Mesothelial cell of epicardium (in vitro differentiated cells): ENCODE measurements at places on chromosomes 13 and 19. TPM values are rescaled to one million over a fixed set of nuclear protein-coding genes. Genes with fewer than 3 reads are reported as not detected.

CLEC17A gene
- not detected in 3 replicates for total RNA-seq

RNF17 gene
- not detected in 3 replicates for total RNA-seq

FGF21 gene
- total RNA-seq: not detected in 3 replicates

ZNF813 gene
- total RNA-seq: 5.4 to 6.1 TPM (median 6.0 TPM) in 3 replicates

KLK4 gene
- not detected in 3 replicates for total RNA-seq

LYPD5 gene
- total RNA-seq: 0.27 to 0.57 TPM (median 0.33 TPM) in 3 replicates

KIR3DL2 gene
- total RNA-seq: not detected in 3 replicates

GAPDHS gene
- total RNA-seq: not detected in 3 replicates

ZNF792 gene
- 9.2 to 9.6 TPM (median 9.3 TPM) in 3 replicates for total RNA-seq

ZNF99 gene
- total RNA-seq: not detected in 3 replicates

DNA sequence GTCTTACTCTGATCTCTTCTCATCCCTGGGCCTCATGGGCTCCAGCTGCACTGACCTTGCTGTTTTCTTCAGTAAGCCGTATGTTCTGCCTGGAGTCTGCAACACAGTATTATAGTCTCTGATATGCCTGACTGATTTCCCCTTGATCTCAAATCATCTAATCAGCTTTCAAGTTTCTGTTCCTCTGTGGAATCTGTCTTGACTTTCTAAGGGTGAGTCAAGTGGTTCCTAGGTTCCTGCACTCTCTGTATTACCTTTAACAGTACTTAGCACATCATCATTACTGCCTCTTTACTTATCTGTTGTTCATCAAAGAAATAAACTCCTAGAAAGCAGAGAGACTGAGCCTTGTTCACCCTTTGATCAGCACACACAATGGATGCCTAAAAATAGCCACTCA lies 350.7 kb downstream of the LMO7 start:
- no peak overlapping the region for H3K4me3 ChIP-seq
- no peak overlapping the region for H3K27ac ChIP-seq
- no peaks in the 10 kb centered on the region for H3K27me3 ChIP-seq
- no peak for DNase-seq
- peaks cover 6% of the 10 kb centered on the region for H3K36me3 ChIP-seq

- no peak for DNase-seq
- no peak overlapping the region for H3K4me3 ChIP-seq
- H3K4me1 ChIP-seq: peaks cover 10% of the 10 kb centered on the region
- H3K27ac ChIP-seq: no peak overlapping the region
These were observed 260.6 kb downstream of the ATP8A2 start for GRCh38 chr13:25632166-25632888.

GRCh38 chr13:58850161-58850560 lies 1218.6 kb downstream of the PCDH17 start:
- DNase-seq: no peak
- no peaks in the 10 kb centered on the region for H3K27me3 ChIP-seq

DNA sequence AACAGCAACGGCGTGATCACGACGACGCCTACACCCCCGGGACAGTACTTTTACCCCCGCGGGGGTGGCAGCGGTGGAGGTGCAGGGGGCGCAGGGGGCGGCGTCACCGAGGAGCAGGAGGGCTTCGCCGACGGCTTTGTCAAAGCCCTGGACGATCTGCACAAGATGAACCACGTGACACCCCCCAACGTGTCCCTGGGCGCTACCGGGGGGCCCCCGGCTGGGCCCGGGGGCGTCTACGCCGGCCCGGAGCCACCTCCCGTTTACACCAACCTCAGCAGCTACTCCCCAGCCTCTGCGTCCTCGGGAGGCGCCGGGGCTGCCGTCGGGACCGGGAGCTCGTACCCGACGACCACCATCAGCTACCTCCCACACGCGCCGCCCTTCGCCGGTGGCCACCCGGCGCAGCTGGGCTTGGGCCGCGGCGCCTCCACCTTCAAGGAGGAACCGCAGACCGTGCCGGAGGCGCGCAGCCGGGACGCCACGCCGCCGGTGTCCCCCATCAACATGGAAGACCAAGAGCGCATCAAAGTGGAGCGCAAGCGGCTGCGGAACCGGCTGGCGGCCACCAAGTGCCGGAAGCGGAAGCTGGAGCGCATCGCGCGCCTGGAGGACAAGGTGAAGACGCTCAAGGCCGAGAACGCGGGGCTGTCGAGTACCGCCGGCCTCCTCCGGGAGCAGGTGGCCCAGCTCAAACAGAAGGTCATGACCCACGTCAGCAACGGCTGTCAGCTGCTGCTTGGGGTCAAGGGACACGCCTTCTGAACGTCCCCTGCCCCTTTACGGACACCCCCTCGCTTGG lies 966 bp downstream of the JUNB start:
- peak overlapping the region; percentile 93 for H3K4me3 ChIP-seq
- no peak for DNase-seq
- peak overlapping the region; percentile 99 for H3K27ac ChIP-seq

DNA sequence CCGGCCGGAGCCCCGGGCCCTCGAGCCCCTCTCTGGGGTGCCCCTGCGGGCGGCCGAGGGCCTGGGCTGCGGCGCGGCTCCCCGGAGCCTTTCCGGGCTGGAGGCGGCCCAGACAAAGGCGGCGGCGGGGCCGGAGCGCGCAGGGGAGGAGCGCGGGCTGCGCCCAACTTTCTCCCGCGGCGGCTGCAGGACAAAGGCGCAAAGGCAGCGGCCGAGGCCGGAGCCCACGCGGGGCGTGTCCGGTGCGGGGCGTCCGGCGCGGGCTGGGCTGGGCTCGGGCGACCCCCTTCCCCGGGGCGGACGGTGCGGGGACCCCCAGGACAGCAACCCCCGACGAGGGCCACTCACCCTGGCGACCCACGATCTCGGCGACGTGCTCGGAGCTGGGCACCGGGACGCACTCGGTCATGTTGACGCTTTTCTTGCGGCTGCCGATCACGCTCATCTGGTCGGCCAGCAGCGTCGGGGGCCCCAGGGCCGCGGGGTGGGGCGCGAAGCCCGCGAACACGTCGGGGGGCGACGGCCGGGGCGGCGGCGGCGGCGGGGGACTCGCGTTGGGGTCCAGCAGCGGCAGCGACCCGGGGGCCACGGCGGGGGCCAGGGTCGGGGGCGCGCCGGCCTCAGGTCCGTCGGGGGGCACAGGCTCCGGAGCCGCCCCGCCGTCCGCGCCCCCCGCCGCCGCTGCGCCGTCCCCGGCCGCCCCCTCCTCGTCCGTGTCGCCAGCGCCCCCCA lies 843 bp downstream of the MEX3D start:
- H3K27ac ChIP-seq: peak overlapping the region; percentile 83
- peaks cover 9% of the 10 kb centered on the region for H3K27me3 ChIP-seq
- H3K4me3 ChIP-seq: peak overlapping the region; percentile 68
- H3K4me1 ChIP-seq: peaks cover 8% of the 10 kb centered on the region
- peaks cover 10% of the 10 kb centered on the region for H3K36me3 ChIP-seq
- DNase-seq: peak; percentile 64

DNA sequence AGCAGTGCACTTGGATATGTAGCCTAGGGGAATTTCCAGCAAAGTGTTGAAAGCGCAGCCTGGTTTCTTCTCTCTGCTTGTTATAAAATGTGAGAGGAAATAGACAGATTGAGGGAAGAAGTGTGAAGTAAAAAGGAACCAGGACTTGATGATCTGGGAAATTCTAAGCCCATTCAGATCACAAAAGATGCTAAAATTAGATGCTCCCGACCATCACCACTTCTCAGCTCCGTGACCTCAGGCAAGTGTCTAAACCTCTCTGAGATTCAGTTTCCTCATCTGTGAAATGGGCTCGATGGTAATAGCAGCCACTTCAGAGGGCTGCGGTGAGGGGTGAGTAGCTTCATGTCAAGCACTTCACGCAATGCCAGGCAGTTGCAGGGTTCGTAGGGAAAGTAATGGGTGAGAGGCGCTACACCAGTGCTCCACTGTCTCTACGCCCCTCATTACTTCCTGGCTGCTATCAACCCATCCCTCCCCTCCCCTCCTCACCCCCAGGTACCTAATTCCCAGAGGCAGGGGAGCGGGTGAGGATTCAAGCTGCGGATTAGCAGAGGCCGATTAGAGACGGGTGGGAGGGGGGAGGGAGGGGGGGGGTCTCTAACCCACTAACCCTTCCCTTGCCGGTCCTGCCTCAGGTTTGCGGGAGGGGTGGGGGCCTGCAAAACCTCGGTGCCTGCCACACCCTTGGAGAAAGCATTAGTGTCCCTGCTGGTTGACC lies 9.0 kb upstream of the NFIC start:
- H3K4me1 ChIP-seq: peaks cover 16% of the 10 kb centered on the region
- no peaks in the 10 kb centered on the region for H3K36me3 ChIP-seq
- peak overlapping the region; percentile 64 for H3K4me3 ChIP-seq

DNA sequence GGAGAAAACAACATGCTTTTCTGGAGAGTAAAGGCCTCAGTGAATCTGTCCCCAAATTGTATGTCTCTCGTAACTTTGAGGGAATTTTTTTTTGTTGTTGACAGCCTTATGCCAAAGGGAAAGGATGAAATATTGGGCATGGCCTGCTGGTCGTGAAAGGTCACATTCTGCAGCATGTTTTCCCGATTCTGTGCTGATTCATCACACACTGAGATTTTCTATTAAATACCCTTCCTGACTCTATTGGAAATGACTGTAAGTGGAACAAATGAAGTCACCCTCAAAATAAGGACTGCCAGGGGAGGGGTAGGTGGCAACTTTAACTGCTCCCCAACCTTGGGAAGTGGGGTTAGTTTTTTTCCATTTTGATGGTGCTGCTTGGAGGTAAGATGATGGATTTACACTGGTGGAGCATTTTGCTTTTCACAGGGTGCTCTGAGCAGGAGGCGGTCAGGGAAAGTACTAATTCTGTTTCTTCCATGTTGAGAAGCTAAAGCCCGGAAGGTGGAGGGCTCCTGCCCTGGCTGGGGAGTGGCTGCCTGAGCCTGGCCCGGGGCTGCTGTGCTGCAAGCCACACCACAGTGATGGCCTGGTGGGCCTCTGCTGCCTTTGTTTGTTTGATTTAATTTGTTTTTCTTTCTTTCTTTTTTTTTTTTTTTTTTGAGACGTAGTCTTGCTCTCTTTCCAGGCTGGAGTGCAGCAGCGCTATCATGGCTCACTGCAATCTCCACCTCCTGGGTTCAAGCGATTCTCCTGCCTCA lies 116.8 kb upstream of the SPATA13 start:
- H3K27ac ChIP-seq: no peak overlapping the region
- no peak overlapping the region for H3K4me3 ChIP-seq
- no peak for DNase-seq
- peaks cover 8% of the 10 kb centered on the region for H3K4me1 ChIP-seq

- H3K36me3 ChIP-seq: peaks cover 11% of the 10 kb centered on the region
- H3K27me3 ChIP-seq: no peaks in the 10 kb centered on the region
- no peaks in the 10 kb centered on the region for H3K4me1 ChIP-seq
- no peak overlapping the region for H3K4me3 ChIP-seq
- no peak for DNase-seq
These were observed 9.4 kb upstream of the SLC25A42 start for GRCh38 chr19:19054315-19054938.

DNA sequence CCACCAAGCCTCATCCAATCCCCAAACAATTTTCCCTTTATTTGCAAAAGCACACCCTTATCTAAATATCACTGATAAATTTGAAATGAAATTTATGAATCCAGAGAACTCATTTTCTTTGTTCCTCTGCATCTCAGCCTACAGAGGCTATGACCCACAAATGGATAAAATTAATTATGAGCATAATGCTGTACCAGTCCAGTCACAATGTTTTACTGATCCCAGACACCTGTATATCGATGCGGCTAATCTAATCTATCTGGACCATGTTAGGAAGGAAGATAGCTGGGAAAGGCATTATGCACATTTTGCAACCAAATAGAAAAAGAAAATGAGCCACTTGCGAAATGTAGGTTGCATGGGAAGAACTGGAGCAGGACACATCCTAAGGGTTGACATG lies 150.0 kb downstream of the FGF14 start:
- no peak overlapping the region for H3K4me3 ChIP-seq
- H3K4me1 ChIP-seq: no peaks in the 10 kb centered on the region
- DNase-seq: no peak
- no peaks in the 10 kb centered on the region for H3K36me3 ChIP-seq
- no peak overlapping the region for H3K27ac ChIP-seq

DNA sequence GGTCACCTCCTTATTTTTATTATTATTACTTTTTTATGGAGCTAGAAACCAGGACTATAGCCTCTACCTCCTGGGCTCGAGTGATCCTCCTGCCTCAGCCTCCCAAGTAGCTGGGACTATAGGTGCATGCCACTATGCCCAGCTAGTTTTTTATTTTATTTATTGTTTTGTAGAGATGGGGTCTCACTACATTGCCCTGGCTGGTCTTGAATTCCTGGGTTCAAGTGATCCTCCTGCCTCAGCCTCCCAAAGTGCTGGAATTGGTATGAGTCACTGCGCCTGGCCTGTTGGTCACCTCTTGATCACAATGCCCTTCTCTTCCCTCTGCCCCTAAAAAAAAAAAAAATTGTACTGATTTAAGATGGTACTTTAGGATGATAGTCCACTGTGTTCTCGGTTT lies 20.4 kb downstream of the MRPS12 start:
- H3K4me1 ChIP-seq: peaks cover 13% of the 10 kb centered on the region
- no peak overlapping the region for H3K4me3 ChIP-seq
- peaks cover 38% of the 10 kb centered on the region for H3K36me3 ChIP-seq
- H3K27me3 ChIP-seq: no peaks in the 10 kb centered on the region
- DNase-seq: no peak
- no peak overlapping the region for H3K27ac ChIP-seq

DNA sequence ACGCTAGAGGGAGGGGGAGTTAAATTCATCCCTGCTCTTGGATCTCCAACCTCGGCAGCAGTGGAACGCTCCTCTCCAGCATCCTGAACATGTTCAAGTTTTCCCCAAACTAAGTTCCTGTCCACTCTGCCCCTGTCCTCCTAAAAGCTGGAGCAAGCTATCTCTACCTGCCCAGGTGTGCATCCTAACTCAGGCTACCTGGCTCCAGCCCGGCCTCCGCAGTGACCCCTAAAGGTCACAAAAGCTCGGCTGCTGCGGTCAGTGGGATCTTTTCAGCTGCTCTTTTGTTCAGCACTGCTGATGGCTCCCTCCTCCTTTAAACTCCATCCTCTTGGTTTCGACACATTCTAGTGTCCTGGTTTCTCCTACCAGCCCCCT lies 1.4 kb downstream of the DCUN1D2 start:
- no peak for DNase-seq
- peak overlapping the region; percentile 84 for H3K27ac ChIP-seq
- H3K4me1 ChIP-seq: peaks cover 58% of the 10 kb centered on the region
- H3K36me3 ChIP-seq: no peaks in the 10 kb centered on the region
- H3K4me3 ChIP-seq: peak overlapping the region; percentile 71

- H3K4me3 ChIP-seq: no peak overlapping the region
- H3K27ac ChIP-seq: no peak overlapping the region
- H3K27me3 ChIP-seq: no peaks in the 10 kb centered on the region
- peaks cover 7% of the 10 kb centered on the region for H3K36me3 ChIP-seq
- no peaks in the 10 kb centered on the region for H3K4me1 ChIP-seq
These were observed 182.7 kb upstream of the CSNK1A1L start for GRCh38 chr13:37288057-37288720.

DNA sequence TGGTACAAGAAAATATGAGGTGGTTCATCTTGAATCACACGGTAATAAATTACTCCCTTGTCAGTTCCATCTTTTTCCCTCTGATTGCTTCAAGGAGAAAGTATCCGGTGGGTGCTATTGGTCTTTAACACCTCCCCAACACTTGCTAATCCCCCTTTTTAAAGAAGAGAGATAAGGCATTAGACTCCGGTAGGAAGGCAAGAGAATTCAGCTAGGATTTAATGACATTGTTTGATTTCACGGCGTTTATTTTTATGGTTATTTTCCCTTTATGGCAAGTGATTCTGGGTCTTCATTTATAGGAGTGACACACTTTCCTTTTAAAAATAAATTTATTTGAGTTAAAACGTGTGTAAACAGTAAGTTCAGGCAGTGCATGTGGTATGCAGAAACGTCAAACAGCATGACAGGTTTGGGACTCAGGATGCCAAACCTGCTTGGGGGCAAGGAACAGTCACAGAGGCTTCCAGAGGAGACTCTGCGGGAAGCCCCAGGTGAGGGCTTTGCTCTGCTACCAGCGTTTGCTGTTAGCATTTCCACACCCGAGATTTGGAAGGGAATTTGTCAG lies 36.5 kb downstream of the TSHZ3 start:
- peaks cover 22% of the 10 kb centered on the region for H3K36me3 ChIP-seq
- no peak overlapping the region for H3K27ac ChIP-seq
- peaks cover 46% of the 10 kb centered on the region for H3K4me1 ChIP-seq
- H3K4me3 ChIP-seq: no peak overlapping the region
